ENCODE measurements at places on chromosomes 7 and 10.

- no peak for DNase-seq
Measured at GRCh38 chr10:29176845-29177832, 111.7 kb upstream of the LYZL1 start.

GRCh38 chr7:114084002-114084471 lies 165.2 kb upstream of the PPP1R3A start:
- DNase-seq = no peak

DNA sequence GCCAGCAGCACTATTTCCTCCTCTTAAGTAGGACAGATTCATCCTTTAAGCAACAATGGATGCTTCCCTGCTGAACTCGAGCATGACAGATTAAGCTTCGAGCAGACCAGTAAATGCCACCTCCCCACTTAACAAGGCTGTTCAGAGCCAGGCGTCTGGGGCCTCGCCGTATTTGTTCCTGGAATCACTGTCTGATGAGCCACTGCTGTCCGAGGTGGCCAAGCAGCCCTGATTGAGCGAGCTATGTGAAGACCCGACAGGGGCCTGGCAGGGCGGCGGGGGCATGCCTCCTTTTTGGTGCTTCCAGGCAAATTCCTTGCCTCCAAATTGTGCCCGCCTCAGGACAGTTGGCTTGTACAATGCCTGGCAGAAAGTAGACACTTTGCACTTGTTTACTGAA lies 862.6 kb downstream of the NRG3 start:
- no peak for DNase-seq

DNA sequence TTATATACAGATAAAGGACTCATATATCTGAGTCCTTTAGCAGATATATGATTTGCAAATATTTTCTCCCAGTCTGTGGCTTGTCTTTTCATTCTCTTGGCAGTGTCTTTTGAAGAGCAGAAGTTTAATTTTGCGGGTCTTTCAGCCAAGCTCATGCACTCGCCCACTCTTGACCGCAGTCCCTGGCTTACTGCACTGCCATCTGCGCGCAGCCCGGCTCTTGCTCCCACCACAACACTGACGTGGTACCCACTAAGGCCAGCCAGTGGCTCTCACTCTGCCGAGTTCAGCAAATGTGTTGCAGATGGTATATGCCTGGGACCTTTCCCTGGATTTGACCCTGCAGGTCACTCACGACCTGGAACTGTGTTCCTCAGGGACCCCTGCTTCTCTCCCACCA lies 74.3 kb downstream of the CDH23 start:
- DNase-seq = no peak

DNA sequence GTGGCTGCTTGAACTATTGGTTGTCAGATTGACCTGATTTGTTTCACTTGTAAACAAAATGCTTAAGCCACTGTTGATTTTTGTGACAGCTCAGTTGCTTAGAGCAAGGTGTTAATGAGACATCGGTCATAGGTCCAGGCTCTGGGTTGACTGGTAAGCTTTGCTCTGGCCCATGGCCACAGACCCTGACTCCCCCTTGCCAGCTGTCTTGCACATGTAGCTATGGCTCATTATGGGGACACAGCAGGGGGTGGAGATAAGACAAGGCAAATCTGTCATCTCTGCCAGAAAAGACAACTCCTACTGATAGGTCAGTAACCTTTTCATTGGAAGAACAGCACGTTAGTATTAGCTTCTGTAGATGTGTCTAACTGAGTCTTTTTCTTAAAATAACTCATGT lies 95.3 kb downstream of the KAT6B start:
- no peak for DNase-seq

GRCh38 chr7:80089366-80089765 lies 45.3 kb upstream of the GNAI1 start:
- no peak for DNase-seq

- DNase-seq = no peak
Measured at GRCh38 chr10:23368816-23369640, 24.4 kb upstream of the C10orf67 start.

DNA sequence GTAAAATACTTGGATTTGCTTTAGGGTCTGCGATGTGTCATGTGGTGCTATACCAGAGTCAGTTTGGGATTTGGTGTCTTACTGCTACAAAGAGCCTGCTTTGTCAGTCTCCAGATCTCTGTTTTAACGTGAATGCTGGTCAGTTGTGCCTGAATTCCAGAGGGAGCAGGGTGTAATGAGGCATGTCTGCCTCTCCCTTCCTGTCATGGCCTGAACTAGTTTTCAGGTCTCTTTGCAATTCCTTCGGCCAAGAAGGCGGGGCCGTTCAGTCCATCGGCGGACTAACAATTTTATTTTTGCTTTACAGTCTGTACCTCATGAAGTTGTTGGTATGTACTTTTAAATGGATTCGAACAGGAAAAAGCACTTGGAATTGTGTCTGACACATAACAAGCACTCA lies 465.1 kb upstream of the ADARB2 start:
- DNase-seq = no peak

- DNase-seq = no peak
Measured at GRCh38 chr7:72415586-72415985, 3.4 kb upstream of the CALN1 start.

GRCh38 chr10:60666221-60666620 lies 112.1 kb upstream of the CDK1 start:
- no peak for DNase-seq

DNA sequence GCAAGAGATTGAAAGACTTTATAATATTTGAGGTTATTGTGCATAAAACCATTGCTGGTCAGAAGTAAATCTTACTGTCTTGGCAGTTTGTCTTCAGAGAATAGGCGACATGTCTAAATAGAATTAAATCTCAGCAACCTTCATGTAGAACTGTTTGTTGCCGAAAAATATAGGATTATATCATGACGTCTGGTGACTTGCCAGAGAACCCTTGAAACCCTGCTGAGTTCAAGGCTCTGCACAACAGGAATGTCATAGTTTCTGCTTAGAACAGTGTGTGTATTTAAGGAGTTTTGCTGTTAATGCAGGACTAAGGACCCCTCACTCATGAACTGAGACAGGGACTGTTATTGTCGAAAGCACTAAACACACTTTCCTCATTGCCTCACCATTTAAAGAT lies 206.4 kb upstream of the ETV1 start:
- no peak for DNase-seq

DNA sequence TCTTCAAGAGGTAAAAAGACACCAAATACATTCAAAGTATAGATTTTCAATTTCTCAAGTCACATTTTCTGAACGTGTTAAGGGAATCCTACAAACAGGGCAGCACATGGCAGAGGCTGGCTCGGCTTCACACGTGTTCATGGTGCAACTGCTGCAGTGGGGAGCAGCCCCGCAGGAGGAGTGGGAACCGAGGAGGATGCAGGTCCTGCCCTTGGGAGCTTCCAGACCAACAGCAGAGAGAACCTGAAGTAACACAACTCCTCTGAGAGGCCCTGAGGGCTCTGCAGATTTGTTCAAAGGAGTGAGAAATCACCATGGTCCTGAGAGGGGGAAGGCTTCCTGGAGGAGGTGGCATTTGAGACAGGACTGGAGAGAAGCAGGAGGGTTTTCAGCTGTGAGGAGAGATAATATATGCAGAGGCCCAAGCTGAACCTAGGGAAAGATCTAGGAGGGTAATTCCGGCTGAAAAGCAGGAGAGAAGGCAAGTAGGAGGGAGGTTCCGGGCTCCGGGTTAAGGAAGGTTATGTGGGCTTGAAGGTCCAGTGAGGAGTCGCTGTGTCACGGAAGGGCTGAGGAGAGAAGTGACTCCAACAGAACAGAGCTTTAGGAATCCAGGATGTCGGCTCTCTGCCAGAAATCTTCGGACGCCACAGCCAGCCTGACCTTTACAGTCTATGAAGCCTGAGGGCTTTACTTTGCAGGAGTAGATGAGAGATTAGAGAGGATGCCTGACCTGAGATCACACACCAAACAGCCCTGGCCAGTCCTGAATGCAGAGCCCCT lies 77.5 kb downstream of the GPR26 start:
- DNase-seq = no peak

DNA sequence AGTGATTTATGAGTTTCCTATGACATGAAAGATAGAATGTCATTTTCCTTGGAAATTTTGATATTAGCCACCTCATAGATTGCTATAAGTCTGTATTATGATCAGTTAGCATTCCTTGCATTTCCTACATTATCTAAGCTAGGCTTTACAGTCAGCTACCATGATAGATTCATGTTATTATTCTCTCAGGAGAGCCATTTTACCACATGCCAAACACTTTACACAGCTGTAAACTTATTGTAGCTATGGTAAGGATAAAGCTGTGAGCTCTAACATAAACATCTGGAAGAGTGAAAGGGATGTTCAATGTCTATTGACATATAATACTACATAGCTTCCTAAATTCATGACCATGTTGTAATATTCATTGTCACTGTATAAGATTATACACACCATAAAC lies 608.0 kb downstream of the PHTF2 start:
- no peak for DNase-seq

GRCh38 chr10:113711142-113711541 lies 31.4 kb downstream of the CASP7 start:
- no peak for DNase-seq
